ENCODE measurements at places on chromosomes 16 and 17.

GRCh38 chr16:22753451-22753850, 60.5 kb upstream of the HS3ST2 start:
- no peak for DNase-seq

DNA sequence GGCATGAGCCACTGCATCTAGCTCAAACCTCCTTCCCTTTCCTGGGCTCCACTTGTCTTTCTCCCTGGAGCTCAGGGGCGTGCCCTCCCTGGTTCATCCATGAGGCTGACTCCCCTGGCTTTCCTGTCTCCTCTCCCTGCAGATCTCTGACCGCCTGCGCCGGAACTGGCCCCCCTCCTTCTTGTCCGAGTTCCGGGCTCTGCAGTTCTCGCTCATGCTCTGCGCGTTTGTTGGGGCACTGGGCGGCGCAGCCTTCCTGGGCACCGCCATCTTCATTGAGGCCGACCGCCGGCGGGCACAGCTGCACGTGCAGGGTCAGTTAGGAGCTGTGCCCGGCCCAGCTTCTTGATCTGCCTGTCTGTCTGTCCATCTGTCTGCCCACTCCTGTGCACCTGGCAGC, 1.2 kb upstream of the LAT start:
- no peak for DNase-seq

DNA sequence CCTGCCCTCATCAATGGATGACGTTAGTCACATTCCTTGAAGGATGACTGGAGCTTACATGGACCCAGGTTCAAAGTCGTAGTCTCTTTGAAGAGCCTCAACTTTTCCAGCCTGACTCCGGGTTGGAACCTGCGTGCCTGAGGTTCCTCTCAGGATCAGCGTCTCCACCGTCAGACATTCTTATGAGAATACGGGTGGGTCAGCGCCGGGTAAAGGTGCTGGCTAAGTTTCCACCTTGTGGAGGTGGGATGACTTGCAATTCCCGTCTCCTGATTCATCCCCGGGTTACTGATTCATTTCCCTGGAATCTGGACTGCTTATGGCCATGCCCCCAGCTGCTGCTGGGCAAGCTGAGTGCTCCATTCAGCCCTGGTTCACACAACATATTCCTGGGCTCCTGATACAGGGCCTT, 38.9 kb upstream of the CMIP start:
- DNase-seq = no peak

DNA sequence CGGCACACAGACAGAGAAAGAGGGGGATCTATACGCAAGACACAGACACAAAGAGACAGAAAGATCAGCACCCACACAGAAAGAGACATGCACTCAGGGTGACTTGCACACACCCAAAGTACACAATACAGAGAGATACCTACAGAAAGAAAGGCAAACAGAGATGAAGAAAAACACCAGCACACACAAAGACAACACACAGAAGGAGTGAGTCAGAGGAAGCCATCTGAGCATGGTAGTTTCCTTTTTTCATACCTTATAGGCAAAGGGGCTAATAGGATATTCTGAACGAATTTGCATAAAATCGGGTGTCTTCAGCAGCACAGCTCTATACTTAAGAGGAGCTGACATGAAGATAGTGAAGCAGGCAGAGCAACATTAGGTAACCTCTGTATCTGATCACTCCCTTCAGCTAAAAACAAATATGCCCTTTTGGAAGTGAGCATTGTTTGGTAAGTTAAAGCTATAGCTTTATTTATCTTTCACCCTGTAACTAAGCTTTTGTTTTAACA, 198.6 kb downstream of the AATF start:
- no peak for DNase-seq

DNA sequence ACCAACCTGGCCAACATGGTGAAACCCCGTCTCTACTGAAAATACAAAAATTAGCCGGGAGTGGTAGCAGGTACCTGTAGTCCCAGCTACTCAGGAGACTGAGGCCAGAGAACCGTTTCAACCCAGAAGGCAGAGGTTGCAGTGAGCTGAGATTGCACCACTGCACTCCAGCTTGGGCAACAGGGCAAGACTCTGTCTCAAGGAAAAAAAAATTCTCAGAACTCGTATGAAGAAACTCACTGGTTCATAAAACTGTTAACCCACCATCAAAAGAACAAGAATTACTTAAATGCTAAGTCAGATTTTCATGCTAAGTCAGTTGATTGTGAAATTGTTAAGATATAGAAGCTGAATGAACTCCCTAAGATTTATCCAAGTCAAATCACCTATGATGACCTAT, 31.3 kb downstream of the SLC39A11 start:
- DNase-seq = no peak

DNA sequence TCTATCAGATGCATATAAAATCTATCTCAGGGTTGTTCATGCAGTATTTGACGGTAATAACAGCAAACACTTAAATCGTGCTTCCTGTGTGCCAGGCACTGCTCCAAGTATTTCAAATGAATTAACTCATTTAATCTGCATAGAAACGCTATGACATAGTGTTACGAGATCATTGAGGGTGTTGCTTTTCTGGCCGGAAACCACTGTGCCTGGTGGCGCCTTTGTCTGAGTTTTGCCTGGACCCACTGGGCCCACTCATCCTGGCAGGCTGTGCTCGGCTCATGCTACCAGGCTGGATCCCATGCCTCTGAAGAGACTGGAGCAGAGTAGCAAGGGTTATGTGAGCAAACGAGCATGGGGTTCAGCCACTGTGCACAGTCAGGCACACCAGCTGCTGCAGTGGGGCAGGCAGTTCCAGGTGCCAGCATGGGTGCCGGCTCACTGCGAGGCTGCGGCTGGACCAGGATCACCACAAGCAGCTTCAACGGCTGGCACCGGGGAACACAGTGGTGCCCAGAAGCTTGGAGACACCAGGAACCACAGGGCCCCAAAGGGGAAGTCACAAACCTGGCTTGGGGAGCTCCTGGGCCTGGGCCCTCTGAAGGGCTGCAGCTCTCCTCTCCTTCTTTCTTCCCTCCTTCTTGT, 45.9 kb upstream of the CLEC19A start:
- DNase-seq = no peak

DNA sequence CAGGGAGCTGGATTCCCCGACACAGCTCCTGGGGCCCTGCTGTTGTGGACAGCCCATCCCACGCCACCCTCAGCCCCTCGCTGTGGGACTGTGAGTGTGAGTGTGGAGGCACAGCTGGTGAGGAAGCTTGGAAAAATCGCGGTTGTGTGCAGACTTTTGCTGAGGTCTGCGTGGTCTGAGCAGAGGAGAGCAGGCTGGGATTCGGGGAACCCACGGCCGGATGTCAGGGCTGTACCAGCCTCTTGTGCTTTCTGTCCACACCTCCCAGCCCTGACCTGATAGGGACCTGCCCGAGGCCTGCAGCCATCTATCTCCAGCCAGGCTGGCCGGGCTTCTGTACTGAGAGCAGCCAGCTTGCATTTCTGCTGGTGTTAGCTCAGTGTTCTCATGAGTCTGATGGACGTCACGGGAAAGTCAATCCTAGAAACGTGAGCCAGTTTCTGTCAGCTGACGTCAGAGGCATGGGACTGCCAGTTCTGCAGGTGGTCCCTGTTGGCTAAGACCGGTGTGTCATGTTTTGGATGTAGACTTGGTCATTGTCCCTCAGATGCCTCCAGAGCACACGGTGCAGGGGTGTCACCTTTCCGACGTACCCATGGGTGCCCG, 72.8 kb upstream of the ZNF750 start:
- DNase-seq = no peak

- no peak for DNase-seq
These were observed 267.1 kb upstream of the ASIC2 start for GRCh38 chr17:33560165-33560564.

DNA sequence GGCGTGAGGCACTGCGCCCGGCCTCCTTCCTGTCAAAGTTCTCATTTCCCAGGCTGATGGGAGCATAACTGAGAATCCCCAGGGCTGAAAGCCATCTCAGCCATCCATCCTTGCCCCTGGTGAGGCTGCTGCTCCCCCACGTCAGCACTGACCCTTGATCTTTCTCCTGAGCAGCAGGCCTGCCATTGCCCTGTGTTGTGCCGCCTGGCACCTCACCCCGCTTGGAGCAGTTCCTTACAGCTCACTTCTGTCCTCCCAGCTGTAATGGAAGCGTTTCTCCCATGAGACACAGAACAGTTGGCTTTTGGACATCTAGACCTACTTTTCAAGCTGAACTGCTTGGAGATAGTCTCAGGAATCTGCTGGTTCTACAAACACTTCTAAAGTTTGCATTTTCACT, 51.5 kb downstream of the OR1D5 start:
- DNase-seq = no peak

- no peak for DNase-seq
These were observed 152.6 kb downstream of the MAP2K6 start for GRCh38 chr17:69567130-69567529.

GRCh38 chr16:88968589-88969280, 8.3 kb downstream of the CBFA2T3 start:
- DNase-seq = no peak

- no peak for DNase-seq
These were observed 480 bp downstream of the KIF19 start for GRCh38 chr17:74326506-74326905.

GRCh38 chr17:80422981-80423380, 8.0 kb downstream of the ENDOV start:
- no peak for DNase-seq

- DNase-seq = no peak
These were observed 391.6 kb downstream of the CDH11 start for GRCh38 chr16:64730261-64730660.

DNA sequence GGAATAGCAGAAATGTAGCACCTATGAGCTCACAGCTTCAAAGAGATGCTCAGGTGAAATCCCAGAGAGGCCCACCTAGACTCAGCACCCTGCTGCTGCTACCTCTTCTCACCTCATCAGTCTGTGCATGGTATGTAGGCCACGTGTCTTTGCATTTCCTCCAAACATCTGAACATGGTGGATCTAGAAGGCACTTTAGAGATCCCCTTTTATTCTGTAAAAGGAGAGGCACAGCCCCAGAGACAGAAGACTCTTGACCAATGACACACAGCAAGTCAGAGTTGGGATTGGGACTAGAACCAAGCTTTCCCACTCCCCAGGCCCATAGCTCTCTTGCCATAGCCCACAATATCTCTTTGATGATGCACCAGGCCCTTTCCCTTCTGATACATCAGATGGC, 19.4 kb upstream of the NKD1 start:
- DNase-seq = no peak

DNA sequence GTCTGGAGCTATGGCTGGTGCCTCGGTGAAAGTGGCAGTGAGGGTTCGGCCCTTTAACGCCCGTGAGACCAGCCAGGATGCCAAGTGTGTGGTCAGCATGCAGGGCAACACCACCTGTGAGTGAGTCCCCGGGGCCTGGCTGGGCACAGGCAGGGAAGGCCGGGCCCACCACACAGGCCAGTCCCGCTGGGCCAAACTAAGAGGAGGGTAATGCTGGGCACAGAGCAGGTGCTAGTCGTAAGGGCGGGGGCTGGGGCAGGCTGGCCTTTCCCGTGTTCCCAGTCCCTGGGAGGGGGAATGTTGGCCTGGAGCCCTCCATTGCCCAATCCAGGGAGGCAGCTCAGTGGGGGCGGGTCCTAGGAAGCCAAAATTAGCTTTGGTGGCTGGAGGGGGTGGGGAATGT, 2.5 kb downstream of the KIF1C start:
- no peak for DNase-seq

DNA sequence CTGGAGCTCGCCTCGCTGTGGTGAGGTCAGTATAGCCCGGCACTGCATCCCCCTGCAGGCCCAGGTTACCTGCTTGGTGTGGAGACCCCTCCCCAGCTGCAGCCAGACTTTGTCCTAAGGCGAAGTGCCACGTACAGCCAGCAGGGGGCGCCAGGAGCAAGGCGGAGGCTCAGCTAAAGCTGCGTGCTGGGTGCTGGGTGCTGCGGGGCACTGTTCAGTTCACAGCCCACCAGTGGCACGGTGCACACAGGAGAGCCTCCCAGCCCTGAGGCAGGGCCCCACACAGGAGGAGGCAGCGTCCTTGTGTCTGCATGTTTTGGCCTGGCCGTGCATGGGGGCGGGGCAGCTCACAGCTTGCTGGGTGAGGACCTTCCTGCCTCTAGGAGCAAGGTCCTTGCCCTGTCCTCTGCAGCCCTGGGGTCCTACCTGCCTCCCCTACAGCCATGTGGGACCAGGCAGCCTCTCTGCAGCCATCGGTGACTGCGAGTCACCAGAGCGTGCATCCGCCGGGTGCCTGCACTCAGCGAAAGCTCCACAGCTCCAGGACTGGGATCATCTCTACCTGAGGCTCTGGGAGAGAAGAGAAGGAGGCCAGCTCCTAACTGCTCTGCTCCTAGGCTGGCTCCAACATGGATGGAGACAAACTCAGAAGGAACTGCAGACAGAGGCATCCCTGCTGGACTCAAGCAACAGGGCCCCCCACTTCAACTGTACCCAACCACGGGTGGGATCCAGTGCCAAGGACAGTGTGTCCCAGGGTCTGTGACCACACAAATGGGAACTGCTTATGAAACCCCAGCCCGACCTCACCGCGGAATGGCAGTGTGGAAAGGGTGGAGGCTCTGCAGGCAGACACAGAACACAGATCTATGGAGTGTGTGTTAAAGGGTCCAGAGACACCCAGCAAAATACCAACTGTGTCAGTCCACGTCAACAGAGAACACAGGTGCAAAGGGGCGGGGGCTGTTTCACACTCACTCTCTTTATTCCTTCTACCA, 19.0 kb downstream of the SLC7A5 start:
- DNase-seq = peak; percentile 61

DNA sequence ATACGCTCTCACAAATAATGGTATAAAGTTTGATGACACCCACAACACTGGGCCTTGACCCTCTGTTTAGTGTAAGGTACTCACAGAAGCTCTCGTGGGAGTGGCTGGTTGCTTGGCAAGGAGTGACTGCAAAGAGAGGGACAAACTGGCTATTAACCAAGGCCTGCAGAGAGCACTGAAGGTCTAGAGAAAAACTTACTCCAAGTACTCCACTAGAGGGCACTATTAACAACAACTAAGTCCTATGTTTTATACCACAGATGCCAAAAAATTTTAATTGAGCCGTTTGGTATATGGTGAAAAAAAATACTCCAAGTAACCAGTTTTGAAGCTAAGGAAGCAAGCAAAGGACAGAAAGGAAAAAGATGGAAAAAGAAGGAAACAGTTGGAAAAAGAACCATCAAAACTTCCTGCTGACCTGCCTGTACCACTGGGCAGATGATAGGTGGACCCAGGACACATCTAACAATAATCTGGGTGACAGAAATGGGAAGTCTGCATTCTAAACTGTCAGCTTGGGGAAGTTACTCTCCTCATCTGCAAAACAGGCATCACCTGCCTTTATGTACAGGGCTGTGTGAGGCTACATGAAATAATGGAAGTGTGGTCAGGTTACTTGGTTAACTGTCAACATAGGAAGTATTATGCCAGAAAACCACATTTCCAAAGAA, 23.2 kb downstream of the DYNC1LI2 start:
- no peak for DNase-seq

- no peak for DNase-seq
These were observed 17.6 kb downstream of the PEMT start for GRCh38 chr17:17573912-17574311.

- no peak for DNase-seq
These were observed 23.9 kb downstream of the DNAI2 start for GRCh38 chr17:74297941-74298340.

GRCh38 chr16:26762594-26762993, 304.1 kb upstream of the C16orf82 start:
- DNase-seq = no peak
